Stomach (tissue), 19 donors: ENCODE measurements at places on chromosomes 13 and 19. TPM values are rescaled to one million over a fixed set of nuclear protein-coding genes. Genes with fewer than 3 reads are reported as not detected.

- H3K27me3 ChIP-seq, result no peaks in the 10 kb centered on the region
- DNase-seq, result no peak
- peak within 1 kb of the TSS; percentile 95 for H3K27ac ChIP-seq
- peak within 1 kb of the TSS; percentile 45 for H3K4me3 ChIP-seq
These were observed at the start of gene COX7A1 for GRCh38 chr19:36152352-36153091. TSS of gene COX7A1 (minus strand) at chr19:36152447. CDS start at chr19:36152407, 40 bp downstream.

DNA sequence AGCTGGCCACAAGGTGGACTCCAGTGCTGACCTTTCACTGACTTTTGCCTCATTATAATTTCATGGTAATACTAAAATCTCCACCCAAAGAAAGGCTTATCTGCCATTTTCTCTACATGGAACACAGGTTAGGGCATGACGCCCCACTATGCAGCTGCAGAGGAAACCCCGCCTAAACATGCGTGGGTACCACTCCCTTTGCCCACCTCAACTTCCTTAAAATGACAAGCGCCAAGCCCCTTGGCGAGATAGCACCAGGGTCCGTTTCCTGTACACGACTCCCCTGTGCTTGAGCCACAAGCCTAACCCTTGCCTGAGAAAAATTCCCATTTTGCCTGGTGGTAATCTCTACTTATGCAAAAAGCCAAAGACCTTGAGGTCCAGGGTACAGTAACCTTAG, 36.0 kb upstream of the PABPC3 start:
- no peaks in the 10 kb centered on the region for H3K36me3 ChIP-seq
- DNase-seq, result no peak
- peaks cover 2% of the 10 kb centered on the region for H3K27me3 ChIP-seq
- no peak overlapping the region for H3K27ac ChIP-seq

DNA sequence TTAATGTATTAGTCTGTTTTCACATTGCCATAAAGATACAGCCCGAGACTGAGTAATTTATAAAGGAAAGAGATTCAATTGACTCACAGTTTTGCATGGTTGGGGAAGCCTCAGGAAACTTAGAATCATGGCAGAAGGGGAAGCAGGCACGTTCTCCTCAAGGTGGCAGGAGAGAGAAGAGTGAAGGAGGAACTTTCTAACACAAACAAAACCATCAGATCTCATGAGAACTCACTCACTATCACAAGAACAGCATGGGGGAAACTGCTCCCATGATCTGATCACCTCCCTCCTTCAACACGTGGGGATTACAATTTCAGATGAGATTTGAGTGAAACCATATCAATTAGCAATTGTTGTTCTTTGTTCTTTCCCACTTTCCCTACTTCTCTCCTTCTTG, 689.0 kb upstream of the SLITRK1 start:
- H3K27ac ChIP-seq, result no peak overlapping the region
- no peaks in the 10 kb centered on the region for H3K36me3 ChIP-seq
- H3K4me1 ChIP-seq, result no peaks in the 10 kb centered on the region
- H3K27me3 ChIP-seq, result no peaks in the 10 kb centered on the region
- no peak overlapping the region for H3K4me3 ChIP-seq
- DNase-seq, result no peak

DNA sequence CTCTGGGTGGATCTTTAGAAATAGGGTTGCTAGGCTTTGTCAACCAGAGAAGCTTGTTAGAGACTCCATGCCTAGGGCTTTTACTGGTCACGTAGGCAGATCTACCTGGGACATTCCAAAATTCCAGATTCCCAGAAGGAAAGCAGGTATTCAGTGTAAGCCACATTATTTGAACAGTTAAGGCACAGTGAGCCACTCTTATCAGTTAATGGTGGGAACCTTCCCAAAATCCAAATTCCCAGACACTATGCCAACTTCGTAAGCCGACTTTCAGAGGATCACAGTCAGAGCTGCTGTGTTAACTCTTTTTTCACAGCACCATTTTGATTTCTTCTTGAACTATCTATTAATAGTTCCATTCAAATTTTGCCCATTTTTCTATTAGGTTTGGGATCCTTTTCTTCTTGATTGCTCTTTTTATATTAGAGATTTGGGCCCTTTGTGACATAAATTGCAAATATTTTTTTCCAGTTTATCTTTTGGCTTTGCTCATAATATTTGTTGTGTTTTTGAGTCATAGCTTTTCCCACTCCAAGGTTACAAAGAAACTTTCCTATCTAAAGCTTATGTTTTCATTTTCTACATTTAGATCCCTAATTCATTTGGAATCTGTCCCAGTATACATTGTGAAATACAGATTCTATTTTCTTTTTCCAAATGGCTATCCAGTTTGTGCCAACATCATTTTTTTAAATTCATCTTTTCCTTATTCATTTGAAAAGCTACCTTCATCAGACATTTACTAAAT, 77.3 kb downstream of the DHRS12 start:
- peaks cover 48% of the 10 kb centered on the region for H3K4me1 ChIP-seq
- H3K36me3 ChIP-seq, result peaks cover 10% of the 10 kb centered on the region
- peak; percentile 46 for DNase-seq
- H3K27ac ChIP-seq, result peak overlapping the region; percentile 62

- no peak overlapping the region for H3K4me3 ChIP-seq
- peak; percentile 51 for DNase-seq
- no peaks in the 10 kb centered on the region for H3K27me3 ChIP-seq
- peaks cover 17% of the 10 kb centered on the region for H3K4me1 ChIP-seq
These were observed 7.9 kb downstream of the INTS6 start for GRCh38 chr13:51444922-51445321.

- peak; percentile 10 for DNase-seq
- no peaks in the 10 kb centered on the region for H3K36me3 ChIP-seq
- no peak overlapping the region for H3K27ac ChIP-seq
- no peak overlapping the region for H3K4me3 ChIP-seq
- no peaks in the 10 kb centered on the region for H3K27me3 ChIP-seq
These were observed 62.1 kb upstream of the FREM2 start for GRCh38 chr13:38624822-38625221.

DNA sequence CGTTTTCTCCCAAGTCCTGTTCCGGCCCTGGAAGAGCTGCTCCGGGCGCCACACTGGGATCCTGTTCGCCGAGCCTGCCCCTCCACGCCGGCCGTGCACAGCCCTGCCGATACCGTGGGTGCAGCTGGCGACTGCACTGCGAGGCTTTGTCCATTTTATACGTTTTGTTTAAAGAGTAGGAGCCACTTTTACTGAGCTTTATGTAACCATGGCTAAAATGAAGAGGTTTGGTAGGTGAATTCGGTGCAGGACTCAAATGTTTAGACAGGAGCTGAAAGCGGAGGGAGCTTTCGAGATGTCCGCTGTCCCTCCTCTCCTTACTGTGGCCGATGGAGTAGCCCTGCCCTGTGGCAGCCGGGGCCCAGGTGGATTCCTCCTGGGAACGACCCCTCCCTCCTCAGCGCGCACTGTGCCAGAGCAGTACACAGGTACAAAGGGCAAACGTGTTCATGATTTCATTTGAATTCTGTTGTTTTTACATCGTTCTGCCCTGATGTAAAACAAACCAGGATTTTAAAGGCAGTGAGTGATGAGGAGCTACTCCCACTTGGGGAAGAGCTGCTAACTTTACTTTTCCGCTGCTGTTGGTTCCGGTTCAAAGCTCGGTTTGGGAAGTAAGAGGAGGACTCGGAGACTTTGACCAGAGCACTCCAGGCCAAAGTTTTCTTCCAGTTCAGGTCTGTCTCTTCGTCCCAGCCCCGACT, 1.7 kb downstream of the COL4A2 start:
- peak overlapping the region; percentile 63 for H3K4me3 ChIP-seq
- peak overlapping the region; percentile 86 for H3K27ac ChIP-seq
- peaks cover 24% of the 10 kb centered on the region for H3K4me1 ChIP-seq
- H3K27me3 ChIP-seq, result peaks cover 40% of the 10 kb centered on the region
- peaks cover 10% of the 10 kb centered on the region for H3K36me3 ChIP-seq
- DNase-seq, result no peak

DNA sequence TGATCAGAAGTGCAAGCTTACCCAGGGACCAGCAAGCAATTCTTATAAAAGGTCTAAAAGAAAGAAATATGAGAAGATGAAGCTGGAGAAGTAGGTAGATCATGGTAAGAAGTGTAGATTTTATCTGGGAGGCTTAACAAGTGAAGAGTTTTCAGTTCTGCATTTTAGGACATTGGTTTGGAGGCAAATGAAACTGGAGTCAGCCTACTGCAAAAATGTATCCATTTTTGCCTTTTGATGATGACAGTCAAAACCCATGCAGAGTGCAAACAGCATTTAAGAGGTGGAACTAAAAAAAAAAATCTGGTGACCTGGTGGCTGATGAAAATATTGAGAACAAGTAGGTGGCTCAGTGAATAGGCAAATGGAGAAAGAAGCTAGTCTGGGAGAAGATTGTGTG, 216.9 kb downstream of the DNAJC15 start:
- H3K36me3 ChIP-seq, result no peaks in the 10 kb centered on the region
- H3K4me1 ChIP-seq, result no peaks in the 10 kb centered on the region
- no peak overlapping the region for H3K4me3 ChIP-seq
- no peaks in the 10 kb centered on the region for H3K27me3 ChIP-seq
- DNase-seq, result no peak
- no peak overlapping the region for H3K27ac ChIP-seq

The AXL gene
- total RNA-seq, result 14.8 TPM

The ZNF578 gene
- total RNA-seq, result not detected

- peak; percentile 56 for DNase-seq
- H3K27me3 ChIP-seq, result no peaks in the 10 kb centered on the region
- H3K4me1 ChIP-seq, result peaks cover 14% of the 10 kb centered on the region
- no peak overlapping the region for H3K27ac ChIP-seq
- no peak overlapping the region for H3K4me3 ChIP-seq
- H3K36me3 ChIP-seq, result no peaks in the 10 kb centered on the region
These were observed 67.7 kb downstream of the KCTD15 start for GRCh38 chr19:33864311-33864850.

DNA sequence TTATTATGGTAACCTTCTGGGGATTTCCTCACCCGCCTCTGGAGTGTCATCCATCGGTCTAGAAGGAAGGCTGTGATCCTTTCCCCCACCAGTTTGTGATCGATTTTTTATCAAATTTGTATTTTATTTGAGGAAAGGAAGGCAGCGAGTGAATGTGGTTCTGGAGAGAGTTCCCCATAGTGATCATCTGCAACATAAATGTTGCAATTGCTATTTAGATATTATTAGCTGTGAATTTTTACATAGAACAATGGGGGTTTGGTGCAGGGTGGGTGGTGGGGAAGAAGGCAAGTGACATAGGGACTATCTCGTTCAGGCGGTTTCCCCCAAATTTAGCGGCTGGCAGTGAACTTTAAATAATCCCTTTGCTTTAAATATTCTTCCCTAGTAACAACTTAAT, 1.2 kb downstream of the CDK8 start:
- no peaks in the 10 kb centered on the region for H3K36me3 ChIP-seq
- peak overlapping the region; percentile 92 for H3K4me3 ChIP-seq
- DNase-seq, result no peak
- H3K27ac ChIP-seq, result peak overlapping the region; percentile 93
- H3K27me3 ChIP-seq, result no peaks in the 10 kb centered on the region

The ZNF493 gene
- 18.1 TPM for total RNA-seq

The RDH8 gene
- not detected for total RNA-seq

DNA sequence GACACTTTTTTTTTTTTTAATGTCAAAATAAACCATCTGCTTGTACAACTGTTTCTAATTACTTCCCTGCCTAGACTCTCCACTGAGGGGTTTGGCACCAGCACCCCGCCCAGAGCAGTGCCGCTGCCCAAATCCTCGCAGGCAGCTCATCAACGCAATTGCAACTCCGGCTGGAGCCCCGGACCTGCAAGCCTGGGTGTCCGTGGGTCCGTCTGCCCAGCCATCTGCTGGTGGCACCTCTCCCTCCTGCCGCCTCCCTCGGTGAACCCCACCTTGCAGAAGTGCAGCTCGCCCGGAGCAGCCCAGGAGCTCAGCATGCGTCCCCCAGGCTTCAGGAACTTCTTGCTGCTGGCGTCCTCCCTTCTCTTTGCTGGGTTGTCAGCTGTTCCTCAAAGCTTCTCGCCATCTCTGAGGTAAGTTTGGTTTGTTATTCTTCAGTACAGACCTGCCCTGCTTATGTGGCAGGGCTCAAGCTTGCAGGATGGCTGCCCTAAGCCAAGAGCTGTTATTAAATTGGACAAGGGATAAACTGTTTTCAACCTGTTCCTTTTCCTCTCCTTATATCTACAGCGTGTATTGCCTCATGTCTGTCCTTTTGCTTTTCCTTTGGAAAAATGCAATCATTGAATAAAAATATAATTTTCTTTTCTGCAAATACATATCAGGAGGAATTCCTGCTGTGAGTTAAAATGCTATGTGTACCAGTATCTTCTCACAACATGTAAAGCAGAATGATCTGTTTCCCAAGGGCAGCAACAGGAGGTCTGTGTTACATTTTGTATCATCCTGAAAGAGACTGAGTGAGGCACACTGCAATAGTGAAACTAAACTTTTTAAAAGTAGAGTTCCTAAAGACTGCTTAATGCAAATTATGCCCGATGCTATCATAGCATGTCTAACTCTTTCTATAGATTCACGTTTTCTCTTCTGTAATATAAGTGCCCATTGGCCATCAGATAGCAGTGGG, at the start of gene ITGBL1:
TSS of gene ITGBL1 (plus strand) at position 157 of the 967 bp plus-strand sequence. CDS start at position 316, 159 bp downstream.
- H3K27ac ChIP-seq, result peak within 1 kb of the TSS; percentile 45
- no peaks in the 10 kb centered on the region for H3K27me3 ChIP-seq
- H3K36me3 ChIP-seq, result no peaks in the 10 kb centered on the region
- no peak for DNase-seq
- peak within 1 kb of the TSS; percentile 47 for H3K4me3 ChIP-seq

GRCh38 chr19:19259741-19260140, 13.4 kb downstream of the TM6SF2 start:
- H3K4me1 ChIP-seq, result peaks cover 6% of the 10 kb centered on the region
- H3K4me3 ChIP-seq, result no peak overlapping the region
- no peaks in the 10 kb centered on the region for H3K36me3 ChIP-seq
- DNase-seq, result no peak
- peaks cover 100% of the 10 kb centered on the region for H3K27me3 ChIP-seq
- no peak overlapping the region for H3K27ac ChIP-seq

The GPR4 gene
- 1.3 TPM for total RNA-seq

GRCh38 chr19:30969591-30969990, 379.6 kb downstream of the TSHZ3 start:
- H3K4me1 ChIP-seq, result no peaks in the 10 kb centered on the region
- no peaks in the 10 kb centered on the region for H3K27me3 ChIP-seq
- H3K27ac ChIP-seq, result no peak overlapping the region
- H3K4me3 ChIP-seq, result no peak overlapping the region
- DNase-seq, result no peak
- H3K36me3 ChIP-seq, result no peaks in the 10 kb centered on the region

The RASIP1 gene
- 7.9 TPM for total RNA-seq

DNA sequence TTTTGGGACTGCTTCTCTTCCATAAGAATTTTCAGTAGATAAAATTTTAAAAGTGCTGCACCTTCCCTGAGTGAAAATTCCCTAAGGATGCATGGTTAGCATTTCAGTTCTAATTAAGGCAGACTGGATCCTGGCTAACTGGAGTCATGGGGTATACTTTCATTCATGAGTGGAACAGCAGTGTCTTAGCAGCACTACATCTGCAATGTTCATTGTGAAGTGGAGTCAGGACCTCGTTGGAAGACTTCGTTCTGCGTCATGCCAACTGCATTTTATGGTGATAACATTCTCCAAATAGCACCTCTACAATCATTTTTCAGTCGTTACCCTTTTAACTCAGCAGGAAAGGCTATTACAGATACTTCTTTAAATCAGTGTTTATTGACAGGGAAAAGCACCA, 25.5 kb downstream of the PHF11 start:
- H3K4me3 ChIP-seq, result no peak overlapping the region
- H3K27me3 ChIP-seq, result no peaks in the 10 kb centered on the region
- peaks cover 7% of the 10 kb centered on the region for H3K36me3 ChIP-seq
- no peak overlapping the region for H3K27ac ChIP-seq
- DNase-seq, result no peak

GRCh38 chr19:38650911-38651584, 3.6 kb downstream of the ACTN4 start:
- no peaks in the 10 kb centered on the region for H3K36me3 ChIP-seq
- H3K27me3 ChIP-seq, result no peaks in the 10 kb centered on the region
- H3K4me1 ChIP-seq, result peaks cover 68% of the 10 kb centered on the region
- H3K27ac ChIP-seq, result peak overlapping the region; percentile 95

The LILRB3 gene
- 74.7 TPM for total RNA-seq
